ENCODE measurements at places on chromosomes 11 and 22.

DNA sequence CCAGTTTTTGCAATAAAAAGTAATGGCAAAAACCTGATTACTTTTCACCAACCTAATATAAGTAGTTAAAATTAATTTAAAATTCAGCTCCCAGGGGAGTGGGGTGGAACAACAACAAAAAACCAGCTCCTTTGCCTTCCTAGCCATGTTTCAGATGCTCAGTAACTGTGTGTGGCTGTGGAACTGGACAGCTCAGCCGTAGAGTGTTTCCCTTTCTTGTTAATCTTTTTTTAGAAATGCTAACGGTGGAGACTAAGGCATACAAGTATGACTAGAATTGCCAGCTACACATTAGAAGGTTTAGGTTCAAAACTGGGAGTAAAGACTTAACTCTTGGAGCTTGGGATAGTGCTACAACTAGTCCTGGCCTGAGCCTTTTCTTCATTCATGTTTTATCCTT lies 45.0 kb downstream of the PPP6R3 start:
- DNase-seq, result no peak

DNA sequence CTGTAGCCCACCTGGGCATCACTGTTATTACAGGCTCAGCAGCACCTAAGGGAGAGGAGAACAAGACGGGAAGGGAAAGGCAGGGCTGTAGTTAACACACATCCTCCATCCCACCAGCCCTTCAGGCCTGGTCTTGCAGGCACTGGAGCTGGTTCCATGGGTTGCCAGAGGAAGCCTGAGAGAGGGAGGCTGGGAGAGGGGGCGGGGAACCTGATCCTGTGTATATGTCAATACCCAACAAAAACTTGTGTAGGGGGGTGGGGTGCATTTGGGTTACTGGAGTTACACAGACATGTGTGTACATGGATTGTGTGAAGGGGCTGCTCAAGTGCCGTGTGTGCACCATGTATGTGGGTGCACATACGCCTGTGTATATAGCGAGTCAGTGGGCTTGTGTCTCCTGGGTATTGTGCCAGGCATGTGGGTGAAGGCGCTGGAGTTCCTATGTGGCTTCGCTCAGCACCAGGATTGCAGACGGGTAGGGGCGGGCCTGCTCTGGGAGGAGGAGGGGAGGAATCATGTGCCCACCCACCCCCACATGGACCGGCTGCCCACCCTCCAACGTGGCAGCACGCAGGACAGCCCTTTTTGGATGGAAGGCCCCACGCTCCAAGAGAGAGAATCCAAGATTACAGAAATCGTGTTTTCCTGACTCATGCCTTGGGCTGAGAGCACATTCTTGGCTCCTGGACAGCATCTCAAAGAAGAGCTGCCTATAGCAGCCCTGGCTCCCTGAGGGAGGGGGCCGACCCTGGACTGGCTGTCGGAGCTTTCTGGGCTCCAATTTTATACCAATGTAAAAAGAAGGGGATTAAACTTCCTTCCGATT lies 4.2 kb upstream of the SERPINH1 start:
- DNase-seq, result no peak

DNA sequence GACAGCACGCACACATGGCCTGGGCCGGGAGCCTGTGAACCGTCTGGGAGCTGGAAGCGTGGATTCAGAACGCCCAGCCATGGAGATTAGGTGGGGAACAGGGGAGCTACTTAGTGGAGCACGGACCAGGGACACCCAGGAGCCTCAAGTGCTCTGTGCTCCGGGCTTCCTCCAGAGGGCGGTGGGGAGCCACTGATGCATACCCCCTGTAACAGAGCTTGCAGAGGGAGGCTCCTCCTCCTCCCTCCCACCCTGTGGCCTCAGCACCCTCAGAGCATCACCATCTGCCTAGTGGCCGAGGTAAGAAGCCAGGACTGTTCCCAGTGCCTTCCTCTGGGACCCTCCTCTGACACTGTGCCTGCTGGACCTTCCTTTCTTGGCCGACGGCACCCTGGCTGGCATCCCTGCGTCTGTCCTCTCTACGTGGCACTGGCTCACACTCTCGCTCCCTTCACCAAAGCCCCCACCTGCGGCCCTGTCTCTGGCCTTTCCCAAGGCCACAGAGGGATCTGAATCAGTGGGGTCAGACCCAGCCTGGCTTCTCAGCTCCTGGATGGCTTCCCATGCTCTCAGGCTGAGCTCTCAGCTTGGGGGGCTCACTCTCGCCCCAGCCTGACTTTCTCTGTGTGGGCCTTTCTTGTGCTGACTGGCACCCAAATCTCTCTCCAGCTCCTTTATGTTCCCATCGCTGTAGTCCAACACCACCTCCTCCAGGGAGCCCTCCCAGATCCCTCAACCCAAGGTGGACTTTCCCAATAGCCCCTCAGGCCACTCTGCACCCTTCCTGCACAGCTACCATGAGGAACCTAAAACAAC lies 780.9 kb downstream of the BRD1 start:
- peak; percentile 50 for DNase-seq

- no peak for DNase-seq
These were observed 213.4 kb upstream of the SYN3 start for GRCh38 chr22:33271390-33272161.

DNA sequence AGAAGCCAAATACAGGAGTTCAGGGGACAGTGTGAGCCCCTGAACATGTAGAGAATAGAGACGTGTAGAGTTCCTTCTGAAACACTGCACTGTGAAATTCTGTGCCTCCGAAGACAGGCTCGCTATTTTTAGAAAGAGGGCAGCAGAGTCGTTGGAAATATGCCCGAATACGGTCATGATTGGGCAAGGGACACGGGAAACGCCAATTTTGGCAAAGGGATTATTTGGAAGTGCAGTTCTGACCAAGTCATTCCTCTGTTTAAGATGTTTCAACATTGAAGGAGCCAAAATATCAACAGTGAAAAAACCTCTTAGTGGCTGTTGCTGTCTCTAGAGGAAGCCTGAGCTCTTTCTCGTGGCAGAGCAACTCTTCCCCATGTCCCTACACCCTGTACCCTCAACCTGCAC lies 9.5 kb upstream of the CBX6 start:
- DNase-seq, result no peak

DNA sequence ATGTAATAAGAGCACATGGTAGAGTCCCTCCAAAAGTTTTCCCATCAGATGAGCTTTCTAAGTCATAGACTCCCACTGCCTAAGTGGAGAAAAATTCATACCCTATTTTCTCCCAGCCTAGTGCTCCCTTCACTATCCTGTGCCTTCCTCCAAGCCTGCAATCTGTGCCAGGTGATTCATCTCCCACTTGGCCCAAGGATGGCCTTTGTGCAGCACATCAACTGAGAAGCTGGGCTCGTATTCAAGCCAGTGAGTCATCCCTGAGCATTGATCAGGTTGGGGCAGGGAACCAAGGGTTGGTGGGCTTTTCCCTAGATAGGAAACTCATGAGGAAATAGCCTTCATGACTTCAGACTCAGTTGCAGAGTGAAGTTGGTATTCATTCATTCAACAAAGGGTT lies 64.6 kb downstream of the PANX1 start:
- DNase-seq, result no peak

- no peak for DNase-seq
These were observed 15.7 kb downstream of the SLC5A1 start for GRCh38 chr22:32058656-32059260.

DNA sequence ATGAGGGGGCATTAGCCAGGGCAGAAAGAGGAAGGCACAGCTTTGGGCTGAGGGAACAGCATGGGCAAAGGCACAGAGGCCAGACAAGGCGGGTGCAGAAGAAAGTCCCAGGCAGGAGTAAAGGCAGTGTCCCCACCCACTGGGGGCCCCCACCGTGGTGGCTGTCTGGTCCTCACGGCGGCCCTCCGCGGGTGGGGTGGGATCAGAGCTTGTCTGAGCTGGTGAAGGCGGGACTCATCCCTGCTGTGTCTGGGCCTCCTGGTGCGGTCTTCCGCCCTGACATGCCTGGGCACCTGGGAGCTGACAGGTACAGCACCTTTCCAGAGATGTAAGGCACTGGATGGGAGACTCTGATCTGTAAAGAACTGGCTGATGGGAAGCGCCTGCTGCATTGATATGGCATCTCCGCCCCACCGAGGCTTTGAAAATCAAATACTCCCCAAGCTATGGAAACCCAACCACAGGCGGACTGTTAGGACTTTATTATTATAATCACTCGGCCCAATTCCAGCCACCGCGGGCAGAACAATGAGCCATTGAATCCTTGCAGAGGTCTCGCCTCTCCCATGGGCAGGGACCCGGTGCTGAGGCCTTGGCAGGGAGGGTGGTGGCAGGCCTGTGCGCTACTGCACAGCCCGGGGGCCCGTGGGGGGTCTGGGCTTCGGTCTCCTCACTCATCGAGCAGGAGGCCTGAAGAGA lies 14.2 kb upstream of the GNB1L start:
- no peak for DNase-seq

DNA sequence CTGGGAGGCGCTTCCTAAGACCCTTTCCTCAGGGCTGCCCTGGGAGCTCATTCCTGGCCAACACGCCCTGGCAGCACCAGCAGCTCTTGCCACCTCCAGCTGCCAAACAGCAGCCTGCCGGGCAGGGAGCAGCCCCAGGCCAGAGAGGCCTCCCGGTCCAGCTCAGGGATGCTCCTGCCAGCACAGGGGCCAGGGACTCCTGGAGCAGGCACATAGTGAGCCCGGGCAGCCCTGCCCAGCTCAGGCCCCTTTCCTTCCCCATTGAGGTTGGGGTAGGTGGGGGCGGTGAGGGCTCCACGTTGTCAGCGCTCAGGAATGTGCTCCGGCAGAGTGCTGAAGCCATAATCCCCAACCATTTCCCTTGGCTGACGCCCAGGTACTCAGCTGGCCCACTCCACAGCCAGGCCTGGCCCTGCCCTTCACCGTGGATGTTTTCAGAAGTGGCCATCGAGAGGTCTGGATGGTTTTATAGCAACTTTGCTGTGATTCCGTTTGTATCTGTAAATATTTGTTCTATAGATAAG lies 7.6 kb downstream of the SLC39A13 start:
- no peak for DNase-seq

DNA sequence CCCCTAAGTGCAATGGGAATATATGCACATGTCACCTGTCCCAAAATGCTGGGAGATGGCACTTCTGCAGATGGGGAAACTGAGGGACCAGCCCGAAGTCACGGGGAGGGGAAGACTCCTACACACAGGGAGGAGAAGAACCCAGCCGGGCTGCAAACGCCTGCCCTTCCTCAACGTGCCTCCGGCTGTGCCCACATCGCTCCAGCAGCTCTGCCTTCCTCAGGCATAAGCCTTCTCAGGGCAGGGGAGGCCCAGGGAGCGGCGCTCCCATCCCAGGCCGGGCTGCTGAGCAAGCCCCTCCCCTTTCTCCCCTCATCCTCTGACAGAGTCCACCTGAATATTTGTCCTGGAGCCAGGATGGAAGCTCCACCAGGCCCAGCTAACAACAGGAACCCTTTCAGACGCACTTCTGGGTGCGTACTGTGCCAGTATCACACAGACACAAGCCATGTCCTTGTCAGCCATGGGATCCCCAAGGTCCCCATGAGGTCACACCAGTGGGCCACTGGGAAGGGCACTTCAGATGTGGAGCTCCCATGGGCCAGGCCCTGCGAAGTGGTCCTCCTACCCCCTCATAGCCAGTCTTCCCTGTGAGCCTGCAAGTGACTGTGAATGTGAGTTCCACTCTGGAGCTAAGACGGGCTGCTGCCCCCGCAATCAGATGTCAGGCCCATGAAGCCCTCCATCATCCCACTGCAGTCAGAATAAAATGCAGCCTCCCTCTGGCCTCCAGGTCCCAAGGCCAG lies 2.5 kb upstream of the CD81 start:
- DNase-seq, result no peak

- no peak for DNase-seq
These were observed 60.1 kb downstream of the ARFGAP3 start for GRCh38 chr22:42797011-42797410.

DNA sequence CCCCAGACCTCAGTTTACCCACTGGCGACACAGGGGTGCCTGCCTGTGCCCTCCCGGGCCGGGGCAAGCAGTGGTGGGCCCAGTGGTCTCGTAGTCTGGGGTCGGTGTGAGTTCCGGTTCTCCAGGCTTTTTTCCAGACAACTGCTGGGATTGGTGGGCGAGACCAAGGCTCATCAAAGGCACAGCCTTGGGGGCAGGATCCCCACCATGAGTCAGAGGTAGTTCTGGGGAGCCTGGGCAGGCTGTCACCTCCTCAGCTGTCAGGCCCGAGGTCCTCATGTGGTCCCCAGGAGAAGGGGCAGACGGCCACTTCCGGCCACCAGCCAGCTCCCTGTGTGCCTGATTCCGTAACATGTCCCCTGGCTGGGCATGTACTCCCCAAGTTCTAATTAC lies 827 bp upstream of the MUC2 start:
- no peak for DNase-seq

DNA sequence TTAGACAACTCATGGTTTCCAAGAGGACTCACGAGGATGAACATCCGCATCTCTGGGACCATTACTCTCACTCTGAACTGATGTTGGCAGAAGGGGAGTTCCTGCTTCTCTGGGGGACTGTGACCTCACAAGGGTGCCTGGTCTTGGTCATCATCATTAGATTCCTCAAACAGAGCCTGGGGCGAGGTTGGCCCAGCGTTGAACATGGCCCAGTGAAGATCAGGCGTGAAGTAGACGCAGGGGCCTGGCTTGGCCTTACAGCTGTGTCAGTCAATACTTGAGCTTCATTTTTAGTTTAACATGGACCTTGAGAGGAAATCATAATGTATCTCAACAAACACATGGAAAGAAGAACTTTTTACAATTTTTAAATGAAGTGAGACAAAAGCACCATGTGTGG lies 617.1 kb downstream of the BRD1 start:
- DNase-seq, result no peak

GRCh38 chr11:73939096-73939495 lies 11.7 kb upstream of the DNAJB13 start:
- DNase-seq, result no peak

GRCh38 chr11:83371489-83371888 lies 85.3 kb upstream of the CCDC90B start:
- DNase-seq, result no peak

- DNase-seq, result no peak
These were observed 97.9 kb downstream of the CWF19L2 start for GRCh38 chr11:107359701-107360100.

GRCh38 chr11:17563961-17564686 lies 17.1 kb downstream of the OTOG start:
- DNase-seq, result no peak

GRCh38 chr11:104956528-104956927 lies 11.8 kb downstream of the CASP4 start:
- no peak for DNase-seq

- DNase-seq, result no peak
These were observed 92.4 kb upstream of the BID start for GRCh38 chr22:17866621-17867020.

DNA sequence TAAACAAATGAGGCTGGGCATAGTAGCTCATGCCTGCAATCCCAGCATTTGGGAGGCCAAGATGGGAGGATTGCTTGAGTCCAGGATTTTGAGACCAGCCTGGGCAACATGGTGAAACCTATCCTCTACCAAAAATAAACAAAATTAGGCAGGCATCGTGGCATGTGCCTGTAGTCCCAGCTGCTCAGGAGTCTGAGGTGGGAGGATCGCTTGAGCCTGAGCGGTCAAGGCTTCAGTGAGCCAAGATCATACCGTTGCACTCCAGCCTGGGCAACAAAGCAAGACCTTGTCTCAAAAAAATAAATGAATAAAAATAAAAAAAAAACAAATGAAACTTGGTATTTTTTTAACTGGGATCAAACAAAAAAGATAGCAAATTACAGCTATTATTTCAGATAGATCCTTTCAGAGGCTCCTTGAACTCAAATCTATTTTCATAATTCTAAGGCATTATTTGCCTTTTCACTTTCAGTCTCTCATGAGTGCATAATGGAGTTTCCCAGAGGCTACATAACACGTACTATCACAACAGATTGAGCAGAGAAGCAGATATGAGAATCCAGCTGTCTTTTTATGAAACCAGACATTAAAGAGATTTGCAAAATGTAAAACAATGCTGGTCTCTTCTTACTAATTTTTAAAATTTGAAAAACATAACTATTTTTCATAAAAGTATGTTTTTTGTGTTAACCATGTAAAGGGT lies 23.1 kb downstream of the DDIAS start:
- DNase-seq, result no peak
